ENCODE measurements at places on chromosomes 6 and 20.

- no peak for DNase-seq
These were observed 75.8 kb downstream of the SNAP91 start for GRCh38 chr6:83633149-83633548.

GRCh38 chr20:60361761-60362395 is 403.7 kb downstream of the CDH26 start:
- no peak for DNase-seq

- DNase-seq: no peak
These were observed 10.9 kb downstream of the FYN start for GRCh38 chr6:111862314-111862713.

- DNase-seq: no peak
These were observed 24.8 kb upstream of the PHACTR3 start for GRCh38 chr20:59579404-59580145.

DNA sequence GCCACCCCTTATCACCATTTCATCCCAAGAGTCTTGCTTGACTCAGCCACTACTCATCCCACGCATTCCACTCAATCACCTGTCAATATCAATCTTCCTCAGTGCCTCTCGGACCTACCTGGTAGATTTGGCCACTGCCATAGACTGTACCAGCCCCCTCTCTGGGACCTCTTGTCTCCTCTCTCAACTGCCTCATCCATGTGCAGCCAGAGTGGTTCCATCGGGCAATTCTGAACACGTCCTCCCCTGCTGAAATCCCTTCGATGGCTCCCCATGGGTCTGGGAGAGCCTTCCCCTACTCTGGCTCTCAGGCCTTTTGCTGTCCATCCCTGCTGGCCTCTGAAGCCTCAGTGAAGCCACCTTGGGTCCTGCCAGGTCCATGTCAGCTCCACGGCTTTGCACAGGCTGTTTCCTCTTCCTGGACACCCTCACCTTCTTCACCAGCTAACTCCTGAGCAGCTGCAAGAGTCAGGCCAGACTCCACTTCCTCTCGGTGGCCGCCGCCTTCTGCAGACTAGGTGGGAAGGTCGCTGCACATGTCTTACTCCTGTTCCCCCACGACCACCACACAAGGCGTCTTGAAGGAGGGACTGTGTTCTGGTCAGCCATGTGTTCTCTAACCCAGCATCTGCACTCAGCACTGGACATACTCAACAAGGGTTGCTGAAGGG is 120.4 kb downstream of the TOX2 start:
- no peak for DNase-seq

GRCh38 chr20:17878069-17878911 is 90.3 kb downstream of the SNX5 start:
- DNase-seq: no peak

- no peak for DNase-seq
These were observed 1.2 kb downstream of the PM20D2 start for GRCh38 chr6:89146718-89147700.

DNA sequence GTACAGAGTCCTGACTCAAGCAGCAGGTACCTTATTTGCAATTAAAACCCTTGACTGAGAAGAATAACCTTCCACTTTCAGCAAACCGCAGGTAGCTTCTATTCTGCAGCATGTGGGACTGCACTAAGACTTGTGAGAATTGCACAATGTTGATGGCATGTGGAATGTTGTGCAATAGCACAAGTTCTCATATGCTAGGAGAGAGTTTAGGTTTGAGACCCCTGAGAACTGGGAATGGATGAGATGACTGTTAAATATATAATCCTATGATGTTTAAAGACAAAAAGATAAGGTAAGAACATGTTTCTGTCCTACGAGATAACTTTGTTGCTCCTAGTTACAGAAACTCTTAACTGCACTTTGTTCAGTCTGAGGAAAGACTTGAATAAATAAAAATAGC is 194.6 kb downstream of the OTOR start:
- DNase-seq: no peak

- no peak for DNase-seq
These were observed 464.1 kb downstream of the UTRN start for GRCh38 chr6:144749263-144749662.

GRCh38 chr6:13488015-13488895 is 855 bp upstream of the GFOD1 start:
- peak; percentile 20 for DNase-seq

GRCh38 chr20:35560541-35560940 is 18.7 kb downstream of the ERGIC3 start:
- no peak for DNase-seq

DNA sequence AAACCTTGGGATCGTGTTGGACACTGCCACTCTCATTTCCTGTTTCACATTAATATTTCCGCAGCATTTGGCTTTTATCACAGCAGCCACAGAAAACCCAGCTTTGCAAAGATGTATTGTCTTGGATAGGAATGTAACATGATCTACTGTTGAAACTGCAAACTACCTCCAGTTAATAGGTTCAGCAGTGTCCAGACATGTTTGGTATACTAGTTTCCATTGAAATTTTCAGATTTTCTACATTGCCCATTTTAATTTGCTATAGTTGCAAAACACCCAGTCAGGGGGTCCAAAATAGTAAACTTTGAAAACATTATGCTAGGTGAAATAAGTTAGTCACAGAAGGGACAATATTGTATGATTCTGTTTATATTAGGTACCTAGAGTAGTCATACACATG is 3.3 kb downstream of the ANKRD6 start:
- DNase-seq: no peak

GRCh38 chr6:150230832-150231524 is 88.1 kb downstream of the PPP1R14C start:
- DNase-seq: no peak

DNA sequence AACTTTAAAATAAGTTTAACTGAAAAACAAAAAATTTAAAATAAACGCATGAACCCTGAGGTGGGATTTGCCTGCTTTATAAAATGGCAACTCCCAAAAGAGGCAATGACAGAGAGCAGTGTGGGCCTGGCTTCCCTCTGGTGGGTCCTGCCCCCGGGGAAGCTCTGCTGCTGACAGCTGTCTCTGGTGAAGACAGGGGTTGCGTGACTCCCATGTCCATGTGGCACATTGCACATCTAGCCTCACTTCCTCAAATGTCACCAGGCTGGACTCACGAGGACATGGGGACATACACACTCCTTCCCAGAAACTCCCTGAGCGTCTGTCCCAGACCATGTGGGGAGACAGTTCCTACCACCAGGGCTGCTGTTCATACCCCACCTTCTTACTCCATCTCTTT is 66.2 kb downstream of the ABHD12 start:
- DNase-seq: no peak

DNA sequence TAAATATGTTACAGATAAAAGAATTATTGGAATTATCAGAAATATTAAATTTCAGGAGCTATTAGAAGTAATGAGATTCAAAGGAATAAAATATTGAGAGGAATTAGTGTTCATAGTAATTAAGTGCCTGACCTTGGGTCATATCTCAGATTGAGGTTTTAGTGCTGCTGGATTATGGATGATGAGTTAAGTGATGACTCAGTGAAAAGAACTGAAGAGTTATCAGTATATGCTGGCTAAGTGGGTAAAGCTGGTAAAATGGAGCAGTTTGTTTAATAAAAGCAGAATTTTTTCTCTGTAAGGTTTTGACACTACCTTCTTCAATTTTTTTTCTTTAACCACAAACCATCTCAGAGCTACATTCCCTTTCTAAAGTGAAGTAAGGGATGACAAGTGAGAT is 206.7 kb downstream of the MANEA start:
- DNase-seq: no peak

- no peak for DNase-seq
These were observed 48.2 kb upstream of the HIVEP1 start for GRCh38 chr6:11963756-11964500.

DNA sequence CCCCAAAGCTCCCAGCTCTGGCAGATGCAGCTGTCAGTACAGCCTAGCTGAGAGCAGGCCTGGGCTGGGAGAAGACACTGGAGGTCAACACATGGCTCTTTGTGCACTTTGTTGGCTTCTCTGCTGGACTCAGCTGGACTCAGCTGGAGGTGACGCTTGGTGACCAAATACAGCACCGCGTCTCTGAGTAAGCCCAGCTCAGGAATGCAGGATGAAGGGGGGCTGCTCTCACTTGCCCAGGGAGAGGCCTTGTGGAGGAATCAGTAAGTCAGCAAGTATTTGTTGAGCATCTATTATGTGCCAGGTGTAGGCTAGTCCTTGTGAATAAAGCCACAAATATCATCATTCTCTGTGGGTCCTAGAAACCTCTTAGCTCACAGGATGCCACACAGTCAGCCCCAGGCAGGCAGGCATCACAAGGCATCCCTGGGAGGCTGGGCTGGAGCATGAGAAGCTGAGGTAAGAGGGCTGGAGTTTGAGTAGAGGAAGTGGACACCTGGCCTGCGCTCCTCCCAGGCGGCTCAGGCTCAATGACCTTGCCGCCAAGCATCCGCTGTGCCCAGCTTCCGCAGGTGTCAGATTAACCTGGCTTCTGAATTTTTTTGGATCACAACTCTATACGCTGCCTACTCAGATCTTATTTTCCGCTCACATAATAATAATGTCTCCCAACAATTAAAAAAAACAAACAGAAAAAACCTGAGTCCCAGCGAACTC is 95.4 kb downstream of the TMEM170B start:
- no peak for DNase-seq

DNA sequence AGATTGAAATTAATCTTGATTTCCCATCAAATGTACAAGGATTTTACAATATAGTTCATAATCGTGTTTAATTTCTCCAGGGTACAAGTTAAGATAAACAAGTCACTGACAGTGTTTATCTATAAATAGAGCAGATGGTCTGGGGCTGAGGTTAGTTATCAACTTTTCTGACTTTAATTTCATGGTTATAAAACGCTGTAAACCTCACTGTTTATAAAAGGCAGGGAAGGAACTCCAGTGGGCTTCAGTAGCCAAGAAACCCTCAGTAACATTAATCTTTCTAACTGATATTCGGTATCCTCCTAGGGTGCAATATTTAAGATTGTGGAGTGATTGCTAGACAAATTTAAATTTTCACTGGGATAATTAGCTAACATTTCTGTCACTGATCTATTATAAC is 68.6 kb downstream of the GFRAL start:
- no peak for DNase-seq

DNA sequence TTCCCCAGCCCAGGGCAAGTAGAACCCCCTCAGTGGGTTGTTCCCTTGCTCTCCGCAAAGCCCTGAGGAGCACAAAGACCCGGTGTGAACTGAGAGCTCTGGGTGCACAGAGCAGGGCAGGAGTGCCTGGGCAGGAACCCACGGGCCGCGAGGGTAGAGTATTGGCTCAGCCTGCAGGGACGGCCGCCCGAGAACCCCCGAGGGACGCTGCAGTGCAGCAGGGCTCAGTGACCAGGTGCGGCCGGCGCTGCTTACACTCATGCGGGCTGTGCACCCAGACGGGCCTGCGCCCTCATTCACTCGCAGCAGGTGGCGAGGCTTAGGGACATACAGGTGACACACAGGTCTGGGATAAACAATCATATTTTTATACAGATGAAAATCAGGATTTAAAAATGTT is 51.9 kb upstream of the PDE10A start:
- DNase-seq: no peak

- DNase-seq: no peak
These were observed 1570.0 kb upstream of the DEFB115 start for GRCh38 chr20:29687438-29687837.

GRCh38 chr6:135087803-135088202 is 33.2 kb upstream of the HBS1L start:
- no peak for DNase-seq

DNA sequence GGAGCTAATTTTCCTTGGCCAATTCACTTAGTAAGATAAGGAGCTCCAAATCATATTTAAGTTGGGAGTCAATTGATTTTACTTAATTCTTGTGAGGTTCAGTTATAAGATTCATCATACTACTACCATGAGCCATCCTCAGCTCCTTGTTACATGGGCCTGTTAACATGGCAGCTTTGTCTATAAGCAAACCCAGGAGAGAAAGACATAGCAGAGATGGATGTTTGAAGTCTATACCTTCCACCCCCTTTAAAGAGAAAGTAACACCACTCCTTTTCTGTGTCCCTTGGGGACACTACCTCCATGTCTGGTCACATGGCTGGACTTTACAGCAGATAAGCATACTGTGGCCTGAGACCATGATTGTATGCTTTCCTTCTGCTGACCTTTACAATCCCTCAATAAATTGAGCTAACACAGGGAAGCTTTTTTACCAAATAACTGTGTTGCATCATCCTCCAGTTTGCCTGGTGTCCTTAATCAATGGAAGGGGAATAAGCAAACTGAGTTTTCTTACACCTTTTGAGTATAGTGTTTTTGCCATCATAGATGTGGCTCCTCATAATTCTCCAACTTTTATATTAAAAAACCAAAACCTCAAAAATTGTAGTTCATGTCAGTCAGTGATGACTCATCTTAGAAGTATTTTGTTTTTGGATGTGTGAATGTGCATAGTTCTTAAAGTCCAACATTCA is 9.8 kb upstream of the ZNFX1 start:
- no peak for DNase-seq

GRCh38 chr20:40233406-40233805 is 455.6 kb downstream of the MAFB start:
- DNase-seq: no peak

DNA sequence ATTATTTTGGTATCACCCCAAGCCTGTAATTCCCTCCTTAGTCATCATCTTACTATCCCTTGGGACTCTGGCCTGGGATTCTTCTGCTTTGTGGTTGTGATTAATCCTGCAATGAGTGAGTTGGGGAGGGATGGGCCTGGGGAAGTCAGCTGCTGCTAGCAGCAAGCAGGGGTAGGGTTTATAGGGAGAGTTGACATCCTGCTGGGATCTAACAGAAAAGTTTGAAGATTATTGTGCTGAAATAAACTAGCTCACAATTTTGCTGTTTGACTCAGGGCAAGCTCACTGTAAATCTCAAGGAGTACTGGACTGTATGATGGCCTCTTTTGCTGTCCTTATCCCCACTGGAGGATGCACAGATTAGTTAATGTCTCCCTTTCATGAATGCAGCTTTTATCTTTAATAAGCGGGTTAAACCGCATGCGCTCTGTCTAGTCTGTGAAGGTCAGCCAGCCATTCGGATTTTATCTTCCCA is 83.4 kb downstream of the JARID2 start:
- DNase-seq: no peak

- no peak for DNase-seq
These were observed 18.1 kb upstream of the SNRPB2 start for GRCh38 chr20:16711661-16712258.

- no peak for DNase-seq
These were observed 30.0 kb downstream of the SYNDIG1 start for GRCh38 chr20:24499472-24499871.

GRCh38 chr6:165439928-165440554 is 130.6 kb upstream of the C6orf118 start:
- DNase-seq: no peak

GRCh38 chr20:48795732-48796131 is 32.1 kb downstream of the PREX1 start:
- DNase-seq: no peak

GRCh38 chr6:132400883-132401617 is at the start of gene MOXD1:
MOXD1 (minus strand) TSS chr6:132401475; CDS start chr6:132401426, 49 bp downstream.
- DNase-seq: no peak

GRCh38 chr20:20259533-20259932 is 108.4 kb upstream of the INSM1 start:
- no peak for DNase-seq

DNA sequence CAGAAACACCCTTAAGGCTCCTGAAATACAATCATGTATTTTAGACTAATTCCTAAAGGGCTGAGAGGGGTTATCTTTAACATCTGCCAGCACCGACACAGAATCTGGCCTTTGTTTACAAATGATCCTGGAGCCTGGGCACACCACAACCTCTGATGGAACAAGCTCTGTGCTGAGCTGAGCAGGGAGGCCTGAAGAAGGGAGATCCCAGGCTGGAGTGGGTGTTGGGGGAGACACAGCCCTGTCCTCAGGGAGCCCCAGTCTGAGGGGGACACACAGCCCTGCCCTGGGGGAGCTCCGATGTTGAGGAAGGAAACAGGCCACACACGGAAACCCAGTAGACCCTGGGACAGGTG is 130.5 kb downstream of the VEGFA start:
- DNase-seq: no peak
